NCI-H1092 treated with DMSO at 0.1 percent for 48 hours (cell line): ENCODE measurements at places on chromosomes 16 and 17.

- DNase-seq: no peak
These were observed 27.8 kb upstream of the NAT9 start for GRCh38 chr17:74803971-74804370.

DNA sequence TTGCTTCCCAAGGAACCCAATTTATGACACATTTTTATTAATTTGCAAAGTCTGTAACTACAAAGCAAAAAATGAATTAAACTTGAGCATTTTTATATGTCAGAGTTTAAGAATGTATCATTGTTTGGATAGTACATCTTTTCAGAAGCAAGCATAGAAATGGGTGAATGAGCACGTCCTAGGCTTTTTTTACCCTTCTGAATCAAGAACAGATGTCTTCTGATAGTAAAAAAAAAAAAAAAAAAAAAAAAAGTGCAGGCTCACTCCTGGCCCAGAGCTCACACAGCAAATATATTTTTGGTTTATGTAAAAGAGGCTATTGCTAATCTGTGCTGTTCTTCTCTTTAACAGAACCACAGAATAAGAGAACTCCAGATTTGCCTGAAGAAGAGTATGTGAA lies 6.3 kb downstream of the TERF2IP start:
- DNase-seq: no peak

DNA sequence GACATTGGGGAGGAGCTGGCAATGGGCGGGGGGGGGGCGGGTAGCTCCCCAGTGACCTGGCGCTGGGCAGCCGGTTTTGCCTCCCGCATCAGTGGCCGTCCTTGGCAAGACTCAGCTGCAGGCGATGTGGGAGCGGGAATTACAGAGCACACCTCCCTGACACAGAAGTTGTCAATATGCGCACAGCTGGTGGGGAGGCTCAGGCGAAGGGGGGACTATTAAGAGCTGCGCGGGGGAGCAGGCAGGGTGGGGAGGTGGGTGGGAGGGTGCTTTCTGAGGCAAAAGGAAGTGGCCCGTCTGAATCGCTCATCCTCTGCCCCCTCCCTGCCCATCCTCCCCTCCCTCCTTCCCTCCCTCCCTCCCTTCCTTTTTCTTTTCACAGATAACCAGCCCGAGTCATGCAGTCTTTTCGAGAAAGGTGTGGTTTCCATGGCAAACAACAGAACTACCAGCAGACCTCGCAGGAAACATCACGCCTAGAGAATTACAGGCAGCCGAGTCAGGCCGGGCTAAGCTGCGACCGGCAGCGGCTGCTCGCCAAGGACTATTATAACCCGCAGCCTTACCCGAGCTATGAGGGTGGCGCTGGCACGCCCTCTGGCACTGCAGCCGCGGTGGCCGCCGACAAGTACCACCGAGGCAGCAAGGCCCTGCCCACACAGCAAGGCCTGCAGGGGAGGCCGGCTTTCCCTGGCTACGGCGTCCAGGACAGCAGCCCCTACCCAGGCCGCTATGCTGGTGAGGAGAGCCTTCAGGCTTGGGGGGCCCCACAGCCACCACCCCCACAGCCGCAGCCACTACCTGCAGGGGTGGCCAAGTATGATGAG lies 44.0 kb downstream of the SREBF1 start:
- peak; percentile 44 for DNase-seq

- peak; percentile 16 for DNase-seq
These were observed 48.4 kb upstream of the KDM8 start for GRCh38 chr16:27154705-27155521.

DNA sequence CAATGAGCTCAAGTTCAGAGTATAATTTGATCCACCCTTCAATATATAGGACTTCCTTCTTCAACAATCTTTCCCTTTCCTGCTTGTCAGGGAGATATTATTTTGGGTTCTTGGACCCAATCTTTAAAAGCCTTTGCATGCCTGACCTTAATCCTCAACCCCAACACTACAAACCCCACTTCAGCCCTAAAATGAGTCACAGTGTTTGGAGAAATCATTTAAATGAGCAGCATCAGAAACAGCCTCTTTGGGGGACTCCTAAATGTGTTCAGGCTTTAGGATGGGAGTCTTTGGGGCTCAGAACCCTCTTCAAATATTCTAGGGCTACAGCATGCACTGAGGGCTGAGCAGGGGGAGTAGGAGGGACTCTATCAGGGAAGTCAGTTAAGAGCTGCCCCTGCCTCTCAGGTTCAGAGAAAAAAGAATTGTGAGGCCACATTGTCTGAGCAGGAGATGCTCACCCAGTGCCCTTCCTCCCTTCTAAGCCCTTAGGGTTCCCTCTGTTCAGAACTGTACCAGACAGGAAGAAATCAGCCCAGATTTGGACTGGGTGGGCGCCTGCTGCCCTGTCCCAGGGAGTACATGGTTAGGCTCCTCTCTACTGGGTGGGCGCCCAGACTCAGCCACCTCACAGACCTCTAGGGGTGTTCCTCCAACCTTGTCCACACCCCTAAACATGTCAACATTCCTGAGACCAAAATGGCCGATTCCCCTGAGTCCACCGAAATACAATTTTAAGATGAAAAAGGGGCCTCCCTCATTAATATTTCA lies 5.0 kb downstream of the NEUROD2 start:
- DNase-seq: no peak

- no peak for DNase-seq
These were observed 7.1 kb upstream of the CMTM4 start for GRCh38 chr16:66703406-66704215.

DNA sequence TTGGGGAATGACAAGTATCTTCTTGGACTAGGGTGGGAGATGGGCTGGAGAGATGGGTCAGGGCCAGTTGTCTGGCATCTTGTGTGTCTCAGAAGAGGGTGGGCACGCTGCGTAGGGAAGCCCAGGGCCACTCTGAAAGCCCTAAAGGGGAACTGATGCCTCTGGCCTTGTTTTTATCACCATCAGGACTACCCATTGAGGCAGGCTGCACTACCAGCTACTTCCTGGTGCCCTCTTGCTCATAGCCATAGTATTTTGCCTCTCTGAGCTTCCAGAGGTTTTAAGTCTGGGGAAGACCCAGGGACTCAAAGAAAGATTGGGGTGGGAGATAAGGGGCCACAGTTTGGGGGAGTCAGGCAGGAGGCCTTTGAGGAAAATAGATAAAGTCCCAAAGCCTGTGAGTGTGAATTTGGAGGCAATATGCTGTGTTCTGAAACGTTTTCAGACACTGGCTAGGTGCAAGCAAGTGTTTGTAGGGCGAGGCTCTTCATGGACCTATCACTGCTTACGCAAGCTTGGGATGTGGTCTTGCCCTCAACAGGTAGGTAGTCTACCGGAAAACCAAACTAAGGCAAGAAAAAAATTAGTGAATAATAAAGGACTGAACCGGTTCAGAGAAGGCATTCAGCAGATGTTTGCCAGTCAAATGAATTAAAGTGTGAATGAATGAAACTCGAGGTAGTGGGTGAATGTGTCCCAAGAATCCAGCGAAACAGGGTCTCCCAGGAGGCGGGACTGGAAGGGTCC lies 688 bp upstream of the ITGB3 start:
- DNase-seq: no peak

GRCh38 chr16:68711421-68712139 lies 25.5 kb upstream of the CDH1 start:
- DNase-seq: no peak

GRCh38 chr16:1932050-1933028 lies 10.7 kb downstream of the MSRB1 start:
- DNase-seq: peak; percentile 32

GRCh38 chr16:74556375-74556922 lies 50.5 kb downstream of the GLG1 start:
- DNase-seq: no peak

- DNase-seq: peak; percentile 5
These were observed 479 bp downstream of the IRX6 start for GRCh38 chr16:55324285-55325079.

DNA sequence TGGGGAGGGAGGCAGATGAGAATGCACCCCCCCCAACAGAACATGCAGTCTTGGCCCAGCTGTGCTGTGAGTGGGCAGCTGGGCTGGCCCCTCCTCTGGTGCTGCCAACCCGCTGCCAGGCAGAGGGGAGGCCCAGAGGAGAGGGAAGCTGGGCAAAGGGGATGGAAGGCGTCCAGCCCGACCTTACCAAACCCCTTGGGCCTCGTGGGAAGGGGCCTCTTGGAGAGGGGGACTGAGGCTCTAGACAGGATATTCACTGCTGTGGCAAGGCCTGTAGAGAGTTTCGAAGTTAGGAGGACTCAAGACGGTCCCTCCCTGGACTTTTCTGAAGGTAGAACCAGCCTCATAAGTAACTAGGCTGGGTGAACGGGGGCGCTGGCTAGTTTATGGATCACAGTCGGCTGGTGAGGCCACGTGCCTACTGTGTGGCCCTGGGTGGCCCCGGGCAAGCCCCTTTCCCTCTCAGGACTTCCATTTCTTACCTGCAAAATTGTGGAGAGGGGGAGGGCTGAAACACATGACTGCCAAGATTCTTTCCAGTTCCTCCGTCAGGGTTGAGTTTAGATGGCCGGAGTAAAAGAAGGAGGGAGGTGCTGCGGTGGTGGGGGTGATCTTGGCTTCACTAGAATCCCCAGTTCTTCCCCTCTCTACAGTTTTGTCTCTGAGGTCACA lies 857 bp upstream of the STAT5A start:
- no peak for DNase-seq

DNA sequence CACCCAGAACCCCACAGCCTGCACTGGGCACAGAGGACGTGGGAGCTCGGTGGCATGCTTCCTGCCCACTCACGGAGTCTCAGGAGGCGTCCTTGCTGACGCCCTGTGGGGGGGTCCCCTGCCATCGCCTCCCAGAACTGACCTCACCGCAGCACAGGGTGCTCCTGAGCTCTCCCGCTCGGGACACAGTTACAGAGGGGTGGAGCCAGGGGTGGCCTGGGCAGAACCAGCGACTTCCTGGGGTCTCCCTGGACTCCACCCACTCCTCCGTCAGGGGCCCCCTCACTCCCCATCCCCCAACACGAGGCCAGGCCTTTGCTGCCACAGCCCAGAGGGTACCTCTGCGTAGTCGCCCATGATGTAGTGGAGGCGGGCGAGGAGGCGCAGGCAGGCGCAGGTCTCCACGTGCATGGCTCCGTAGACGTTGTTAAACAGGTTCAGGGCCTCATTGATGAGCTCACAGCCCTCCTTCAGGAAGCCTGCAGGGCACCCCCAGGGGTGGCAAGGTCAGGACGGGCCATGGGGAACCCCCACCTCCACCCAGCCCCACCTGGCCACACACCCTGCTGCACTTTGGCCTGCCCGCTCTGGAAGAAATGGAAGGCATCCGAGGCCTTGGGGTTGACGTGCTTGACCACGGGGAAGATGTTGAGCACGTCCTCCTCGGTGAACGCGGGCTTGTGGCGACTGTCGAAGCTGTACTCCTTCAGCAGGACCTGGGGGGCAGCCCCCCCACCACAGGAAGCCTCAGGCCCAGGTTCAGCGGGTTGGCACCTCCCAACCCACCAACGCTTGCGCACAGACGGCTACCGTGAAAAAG lies 17.8 kb downstream of the CLUH start:
- DNase-seq: no peak

DNA sequence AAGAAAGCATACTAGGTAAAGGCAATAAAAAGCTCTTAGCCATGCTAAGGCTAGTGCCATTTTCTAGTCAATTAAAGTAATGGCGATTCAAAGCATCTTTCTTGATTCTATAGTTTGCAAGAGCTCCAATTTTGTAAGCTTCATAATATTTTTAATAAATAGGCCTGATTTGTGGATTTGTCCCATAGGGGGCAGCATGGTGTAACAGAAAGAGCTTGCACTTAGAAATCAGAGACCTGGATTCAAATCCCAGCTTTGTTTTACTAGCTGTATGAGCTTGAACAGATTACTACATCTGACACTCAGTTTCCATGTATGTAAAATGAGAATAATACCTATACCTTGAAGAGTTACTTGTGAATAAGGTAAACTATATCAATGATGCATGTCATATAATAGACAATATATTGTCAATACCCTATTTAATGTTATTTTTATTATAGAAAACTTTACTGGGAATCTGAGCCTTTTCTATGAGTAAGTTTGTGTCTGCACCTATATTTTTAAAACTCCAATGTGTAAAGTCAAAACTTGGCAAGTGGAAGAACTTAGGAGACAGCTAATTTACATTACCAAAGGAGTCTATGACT lies 93.6 kb upstream of the NOG start:
- no peak for DNase-seq
